ENCODE measurements at places on chromosomes 6 and 20.

DNA sequence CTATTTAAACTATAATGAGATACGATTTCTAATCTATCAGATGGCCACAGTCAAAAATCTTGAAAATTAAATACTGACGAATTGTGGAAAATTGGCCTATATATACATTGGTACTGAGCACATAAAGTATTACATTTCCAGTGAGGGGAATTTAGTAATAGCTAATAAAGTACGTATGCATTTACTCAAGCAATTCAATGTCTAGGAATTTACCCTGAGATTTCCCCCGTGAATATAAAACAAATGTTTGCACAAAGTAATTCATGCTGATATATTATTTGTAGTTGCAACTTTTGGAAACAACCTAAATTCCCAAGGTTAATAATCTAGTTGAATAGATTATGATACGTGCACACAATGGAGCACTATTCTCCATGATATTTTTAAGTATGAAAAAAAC is 14.7 kb upstream of the C6orf141 start:
- H3K27me3 ChIP-seq = no peaks in the 10 kb centered on the region
- no peaks in the 10 kb centered on the region for H3K4me1 ChIP-seq
- H3K36me3 ChIP-seq = no peaks in the 10 kb centered on the region
- H3K27ac ChIP-seq = no peak overlapping the region

DNA sequence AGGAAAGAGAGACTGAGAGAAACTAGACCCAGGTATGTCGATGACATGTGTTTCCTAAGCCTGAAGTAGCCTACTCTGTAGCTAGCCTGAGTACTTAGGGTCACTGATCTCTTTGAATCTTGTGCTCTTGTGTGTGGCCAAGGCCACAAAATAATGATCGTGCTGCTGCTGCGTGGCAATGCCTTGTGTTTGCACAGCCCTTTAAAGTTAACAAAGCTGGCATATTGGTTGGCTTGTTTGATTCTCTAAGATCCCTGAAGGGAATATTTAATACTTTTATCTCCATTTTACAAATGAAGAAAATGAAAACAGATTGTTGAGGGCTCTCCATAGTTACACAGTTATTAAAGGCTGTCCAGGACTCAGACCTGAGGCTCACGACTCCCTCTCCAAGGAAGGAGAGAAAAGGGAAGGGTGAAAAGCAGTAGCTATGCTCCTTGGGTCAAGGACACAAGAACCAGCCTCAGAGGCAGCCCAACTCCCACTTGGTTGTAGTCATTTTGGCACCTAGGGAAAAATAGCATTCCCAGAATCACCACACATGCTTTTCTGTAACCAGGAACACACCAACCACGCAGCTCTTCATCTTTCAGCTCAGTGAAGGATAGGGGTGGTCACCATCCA is 130.7 kb downstream of the LRFN2 start:
- no peak overlapping the region for H3K27ac ChIP-seq
- no peak for DNase-seq
- H3K4me3 ChIP-seq = no peak overlapping the region
- H3K27me3 ChIP-seq = no peaks in the 10 kb centered on the region
- no peaks in the 10 kb centered on the region for H3K4me1 ChIP-seq
- no peaks in the 10 kb centered on the region for H3K36me3 ChIP-seq

GRCh38 chr20:38344107-38344701 is 2.1 kb upstream of the LBP start:
- peaks cover 22% of the 10 kb centered on the region for H3K4me1 ChIP-seq
- peak overlapping the region; percentile 74 for H3K27ac ChIP-seq
- no peaks in the 10 kb centered on the region for H3K27me3 ChIP-seq

GRCh38 chr6:142207265-142207877 is 60.3 kb downstream of the VTA1 start:
- DNase-seq = no peak
- no peaks in the 10 kb centered on the region for H3K27me3 ChIP-seq
- peaks cover 4% of the 10 kb centered on the region for H3K4me1 ChIP-seq
- no peak overlapping the region for H3K4me3 ChIP-seq
- no peak overlapping the region for H3K27ac ChIP-seq

DNA sequence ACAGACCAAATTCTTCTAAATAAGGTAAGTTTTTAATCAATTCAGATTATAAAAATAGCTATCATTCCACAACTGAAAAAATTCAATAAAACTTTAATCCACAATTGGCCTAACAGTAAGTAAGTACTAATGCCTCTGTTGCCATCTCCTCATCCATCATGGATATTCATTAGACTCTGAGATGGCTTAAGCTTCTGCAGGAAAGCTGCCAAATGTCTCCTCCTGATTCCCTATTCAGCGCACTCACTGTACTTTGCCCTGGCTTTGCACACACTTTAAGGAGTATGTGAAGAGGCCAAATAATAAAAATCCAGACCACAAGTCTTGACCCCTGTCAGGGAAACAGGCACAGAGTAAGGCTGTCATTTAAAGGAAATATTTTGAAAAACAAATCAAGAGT is 23.6 kb downstream of the PGM3 start:
- H3K4me1 ChIP-seq = no peaks in the 10 kb centered on the region
- DNase-seq = no peak
- H3K4me3 ChIP-seq = no peak overlapping the region

DNA sequence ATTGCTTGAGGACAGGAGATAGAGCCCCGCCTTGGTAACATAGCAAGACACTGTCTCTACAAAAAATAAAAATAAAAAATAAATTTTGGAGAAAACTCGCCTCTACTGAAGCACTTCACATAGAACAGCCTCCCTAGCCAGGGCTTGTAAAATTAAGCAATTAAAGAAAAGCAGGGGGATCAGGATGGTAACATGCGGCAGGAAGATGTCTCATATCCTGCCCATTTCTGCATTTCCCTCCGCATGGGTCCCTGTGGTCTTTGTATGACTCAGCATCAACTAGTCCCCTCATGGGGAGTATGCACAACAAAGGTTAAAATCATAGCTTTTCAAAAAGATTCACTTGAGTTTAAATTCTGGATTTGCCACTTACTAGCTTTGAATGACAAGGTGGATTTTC is 379.0 kb downstream of the EPHA7 start:
- no peaks in the 10 kb centered on the region for H3K4me1 ChIP-seq
- DNase-seq = no peak
- no peaks in the 10 kb centered on the region for H3K27me3 ChIP-seq

DNA sequence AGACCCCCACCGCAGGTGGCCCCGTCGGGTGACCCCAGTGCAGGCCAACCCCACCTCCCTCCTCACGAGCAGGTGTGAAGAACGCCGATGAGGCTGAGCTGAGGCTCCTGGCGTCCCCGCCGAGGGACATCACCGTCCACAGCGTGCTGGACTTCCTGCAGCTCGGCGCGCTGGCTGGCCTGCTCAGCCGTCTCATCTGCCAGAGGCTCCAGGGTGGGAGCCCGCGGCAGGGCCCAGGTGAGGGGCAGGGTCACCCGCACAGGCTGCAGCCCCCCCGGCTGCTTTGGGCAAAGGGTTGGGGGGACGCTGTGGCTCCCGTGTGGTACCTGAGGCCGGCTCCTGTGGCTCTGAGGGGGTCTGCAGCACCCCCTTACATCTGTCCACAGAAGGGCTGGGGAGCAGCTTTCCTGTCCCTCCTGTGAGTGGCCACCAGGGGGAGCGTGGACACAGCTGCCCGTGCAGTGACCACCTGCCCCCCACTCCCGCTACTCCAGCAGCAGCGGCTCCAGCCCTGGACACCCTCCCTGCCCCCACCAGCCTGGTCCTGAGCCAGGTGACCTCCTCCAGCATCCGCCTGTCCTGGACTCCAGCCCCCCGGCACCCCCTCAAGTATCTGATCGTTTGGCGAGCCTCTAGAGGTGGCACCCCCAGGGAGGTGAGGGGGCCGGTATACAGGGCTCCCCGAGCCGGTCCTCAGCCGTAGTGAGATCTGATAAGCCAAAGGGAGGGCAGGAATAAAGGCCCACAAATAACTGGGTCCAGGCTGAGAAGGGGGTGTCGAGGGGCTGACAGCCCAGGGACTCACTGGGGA is 16.5 kb downstream of the COL20A1 start:
- no peak for DNase-seq
- peaks cover 39% of the 10 kb centered on the region for H3K27me3 ChIP-seq
- H3K27ac ChIP-seq = no peak overlapping the region
- no peak overlapping the region for H3K4me3 ChIP-seq
- no peaks in the 10 kb centered on the region for H3K4me1 ChIP-seq
- H3K36me3 ChIP-seq = no peaks in the 10 kb centered on the region

DNA sequence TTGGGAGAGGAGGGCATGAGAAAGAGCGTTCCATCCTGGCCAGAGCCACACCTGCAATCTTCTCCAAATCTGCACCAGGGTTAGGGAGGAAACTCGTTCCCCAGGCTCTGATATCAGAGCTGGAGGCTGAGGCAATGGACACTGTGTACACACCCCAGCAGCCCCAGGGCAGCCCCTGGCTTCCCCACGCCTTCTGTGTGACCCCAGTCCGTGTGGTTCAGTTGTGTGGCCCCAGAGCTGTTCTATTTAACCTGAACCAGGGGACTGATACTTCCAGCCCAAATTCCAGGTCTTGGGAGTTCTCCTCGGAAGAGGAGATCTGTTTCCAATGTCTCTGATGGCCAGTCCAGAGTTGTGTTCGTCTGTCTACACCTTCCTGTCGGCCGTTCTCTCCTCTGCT is 242.6 kb upstream of the EXOC2 start:
- no peaks in the 10 kb centered on the region for H3K36me3 ChIP-seq
- no peaks in the 10 kb centered on the region for H3K4me1 ChIP-seq
- H3K4me3 ChIP-seq = no peak overlapping the region
- no peak for DNase-seq
- H3K27me3 ChIP-seq = no peaks in the 10 kb centered on the region
- H3K27ac ChIP-seq = no peak overlapping the region

- no peaks in the 10 kb centered on the region for H3K4me1 ChIP-seq
- no peak overlapping the region for H3K4me3 ChIP-seq
- no peaks in the 10 kb centered on the region for H3K36me3 ChIP-seq
- no peaks in the 10 kb centered on the region for H3K27me3 ChIP-seq
- no peak for DNase-seq
Observed at GRCh38 chr6:12911427-12911826, 194.9 kb downstream of the PHACTR1 start.

DNA sequence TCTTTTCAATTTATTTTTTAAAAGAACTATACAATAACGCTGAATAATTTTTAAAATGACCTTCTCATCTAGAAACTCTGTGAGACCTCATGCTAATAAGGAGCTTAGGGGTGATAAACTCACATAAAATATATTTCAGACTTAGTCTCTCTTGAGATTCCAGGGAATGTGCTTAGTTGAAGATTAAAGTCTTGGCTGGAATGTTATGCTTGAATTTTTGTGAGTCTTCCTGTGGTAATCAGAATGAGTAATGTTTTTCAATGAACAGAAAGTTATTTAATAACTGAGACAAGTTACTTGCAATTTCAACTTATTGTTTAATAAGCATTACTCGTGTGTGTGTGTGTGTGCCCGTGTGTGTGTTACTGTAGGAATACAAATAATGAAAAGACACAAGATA is 379.9 kb upstream of the EPHA7 start:
- DNase-seq = no peak
- H3K27me3 ChIP-seq = no peaks in the 10 kb centered on the region
- H3K36me3 ChIP-seq = no peaks in the 10 kb centered on the region

- H3K36me3 ChIP-seq = no peaks in the 10 kb centered on the region
- no peak overlapping the region for H3K4me3 ChIP-seq
- peaks cover 20% of the 10 kb centered on the region for H3K4me1 ChIP-seq
- H3K27me3 ChIP-seq = no peaks in the 10 kb centered on the region
- H3K27ac ChIP-seq = peak overlapping the region; percentile 67
- DNase-seq = peak; percentile 63
Observed at GRCh38 chr20:25116739-25117458, 35.0 kb upstream of the VSX1 start.

- no peaks in the 10 kb centered on the region for H3K36me3 ChIP-seq
- peak overlapping the region; percentile 67 for H3K4me3 ChIP-seq
- H3K4me1 ChIP-seq = peaks cover 5% of the 10 kb centered on the region
- peak; percentile 77 for DNase-seq
- H3K27ac ChIP-seq = peak overlapping the region; percentile 74
Observed at GRCh38 chr6:31580807-31581433, 1.3 kb downstream of the LTB start.

GRCh38 chr6:1436334-1437306 is 47.2 kb downstream of the FOXF2 start:
- no peaks in the 10 kb centered on the region for H3K27me3 ChIP-seq
- H3K4me3 ChIP-seq = no peak overlapping the region
- H3K27ac ChIP-seq = no peak overlapping the region
- no peaks in the 10 kb centered on the region for H3K4me1 ChIP-seq
- no peaks in the 10 kb centered on the region for H3K36me3 ChIP-seq

GRCh38 chr6:40957616-40958492 is 81.2 kb downstream of the UNC5CL start:
- H3K4me3 ChIP-seq = no peak overlapping the region
- H3K4me1 ChIP-seq = peaks cover 3% of the 10 kb centered on the region
- no peaks in the 10 kb centered on the region for H3K36me3 ChIP-seq
- H3K27me3 ChIP-seq = no peaks in the 10 kb centered on the region
- no peak overlapping the region for H3K27ac ChIP-seq
- no peak for DNase-seq

DNA sequence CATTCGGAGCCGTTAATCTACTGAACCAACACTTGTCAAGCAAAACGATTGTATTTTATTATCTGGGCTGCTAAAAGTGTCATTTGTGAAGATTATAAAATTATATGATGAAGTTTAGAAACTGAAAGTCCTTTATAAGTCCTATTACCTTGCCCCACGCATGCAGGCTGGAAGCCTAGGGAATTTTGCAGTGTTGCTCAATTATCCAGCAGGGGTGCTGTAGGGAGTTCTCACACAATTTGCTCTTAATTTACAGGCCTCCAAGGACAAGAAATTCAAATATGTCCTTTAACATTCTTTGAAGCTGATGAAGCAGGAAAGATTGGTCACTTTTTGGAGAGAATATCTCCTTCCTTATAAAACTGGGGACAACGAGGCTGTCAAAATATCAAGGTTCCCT is 368.9 kb downstream of the LMBRD1 start:
- no peaks in the 10 kb centered on the region for H3K4me1 ChIP-seq
- no peak overlapping the region for H3K4me3 ChIP-seq
- H3K27me3 ChIP-seq = no peaks in the 10 kb centered on the region
- no peaks in the 10 kb centered on the region for H3K36me3 ChIP-seq
- no peak overlapping the region for H3K27ac ChIP-seq

GRCh38 chr20:23146857-23147637 is 60.9 kb upstream of the CD93 start:
- H3K36me3 ChIP-seq = no peaks in the 10 kb centered on the region
- no peak overlapping the region for H3K4me3 ChIP-seq
- DNase-seq = no peak
- peaks cover 94% of the 10 kb centered on the region for H3K4me1 ChIP-seq
- no peaks in the 10 kb centered on the region for H3K27me3 ChIP-seq

GRCh38 chr20:33539129-33539528 is 49.2 kb downstream of the CBFA2T2 start:
- no peaks in the 10 kb centered on the region for H3K36me3 ChIP-seq
- no peaks in the 10 kb centered on the region for H3K27me3 ChIP-seq
- no peak overlapping the region for H3K4me3 ChIP-seq
- DNase-seq = no peak

GRCh38 chr20:44759595-44759994 is 13.9 kb downstream of the KCNK15 start:
- H3K36me3 ChIP-seq = no peaks in the 10 kb centered on the region
- no peak for DNase-seq
- H3K27ac ChIP-seq = no peak overlapping the region
- H3K27me3 ChIP-seq = no peaks in the 10 kb centered on the region
- H3K4me3 ChIP-seq = no peak overlapping the region

GRCh38 chr6:33665957-33666356 is 44.8 kb downstream of the ITPR3 start:
- no peaks in the 10 kb centered on the region for H3K27me3 ChIP-seq
- H3K4me3 ChIP-seq = no peak overlapping the region
- H3K27ac ChIP-seq = no peak overlapping the region
- no peaks in the 10 kb centered on the region for H3K4me1 ChIP-seq
- no peak for DNase-seq

GRCh38 chr20:3233131-3233990 is 5.6 kb downstream of the SLC4A11 start:
- H3K4me3 ChIP-seq = no peak overlapping the region
- peaks cover 7% of the 10 kb centered on the region for H3K27me3 ChIP-seq
- no peak for DNase-seq
- H3K36me3 ChIP-seq = no peaks in the 10 kb centered on the region
- peaks cover 6% of the 10 kb centered on the region for H3K4me1 ChIP-seq
- no peak overlapping the region for H3K27ac ChIP-seq
